Omental fat pad (tissue), 4 donors: ENCODE measurements at places on chromosomes 1 and 21.

GRCh38 chr1:186783193-186783592 lies 45.6 kb upstream of the PLA2G4A start:
- DNase-seq = no peak

DNA sequence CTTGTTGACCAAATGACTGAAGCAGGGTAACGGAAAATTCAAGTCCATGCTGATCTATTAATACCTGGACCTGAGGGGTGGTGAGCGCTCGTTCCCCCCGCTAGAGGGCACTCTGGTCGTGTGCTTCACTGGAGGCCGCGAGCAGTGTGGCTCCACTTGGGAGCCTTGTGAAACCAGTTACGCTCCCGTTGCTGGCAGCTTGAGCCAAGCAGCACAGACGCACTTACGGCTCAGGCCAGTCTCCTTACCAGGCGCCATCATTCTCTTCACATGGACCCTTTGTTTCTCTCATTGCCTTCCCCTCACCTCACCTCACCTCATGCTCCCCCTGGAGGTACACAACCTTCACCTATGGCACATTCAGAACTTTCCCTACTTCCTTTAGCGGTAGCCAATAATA lies 49.7 kb upstream of the TSPAN2 start:
- DNase-seq = peak; percentile 62

GRCh38 chr1:208189183-208189582 lies 55.0 kb downstream of the PLXNA2 start:
- DNase-seq = no peak

DNA sequence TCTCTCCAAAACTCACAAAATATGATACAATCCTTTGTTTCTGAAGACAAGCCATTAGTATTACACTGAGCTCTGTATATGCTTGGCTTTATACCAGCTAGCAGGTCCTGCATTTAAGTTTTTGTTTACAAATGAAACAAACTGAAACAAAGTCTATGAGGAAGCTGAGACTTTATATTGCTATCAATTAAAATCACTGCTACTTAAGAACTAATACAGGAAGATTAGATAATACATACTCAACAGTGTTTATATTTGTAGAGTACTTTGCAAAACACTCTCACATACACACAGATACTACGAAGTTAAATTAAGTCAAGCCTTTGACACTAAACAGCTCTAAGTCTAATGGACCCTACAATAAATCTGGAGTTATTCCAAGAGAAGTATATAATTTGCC lies 247.4 kb downstream of the CRB1 start:
- DNase-seq = no peak
